CD4-positive, alpha-beta memory T cell (primary cell): ENCODE measurements at places on chromosomes 6 and 20. TPM values are rescaled to one million over a fixed set of nuclear protein-coding genes. Genes with fewer than 3 reads are reported as not detected.

DNA sequence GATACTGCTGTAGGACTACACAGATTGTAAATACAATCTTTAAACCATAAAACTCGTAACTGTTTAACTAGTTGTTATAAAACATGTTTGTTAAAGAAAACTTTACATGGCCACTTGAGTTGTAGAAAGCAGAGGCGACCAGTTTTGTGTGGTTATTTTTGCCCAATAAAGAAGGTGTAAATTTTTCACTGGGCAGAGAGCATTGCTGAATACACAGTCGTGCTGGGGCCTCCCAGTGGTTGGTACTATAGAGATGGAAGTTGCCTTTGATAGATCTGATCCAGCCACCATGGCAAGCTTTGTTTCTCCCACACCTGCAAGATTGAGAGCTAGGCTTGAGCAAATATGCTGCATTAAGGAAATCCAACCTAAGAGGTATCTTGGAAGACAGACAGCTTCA is 34.0 kb upstream of the YWHAB start:
- DNase-seq: no peak

SLC17A3 gene
- 1.00 TPM for total RNA-seq

GRCh38 chr6:168200571-168201134 is 118.9 kb downstream of the DACT2 start:
- no peak for DNase-seq

DNA sequence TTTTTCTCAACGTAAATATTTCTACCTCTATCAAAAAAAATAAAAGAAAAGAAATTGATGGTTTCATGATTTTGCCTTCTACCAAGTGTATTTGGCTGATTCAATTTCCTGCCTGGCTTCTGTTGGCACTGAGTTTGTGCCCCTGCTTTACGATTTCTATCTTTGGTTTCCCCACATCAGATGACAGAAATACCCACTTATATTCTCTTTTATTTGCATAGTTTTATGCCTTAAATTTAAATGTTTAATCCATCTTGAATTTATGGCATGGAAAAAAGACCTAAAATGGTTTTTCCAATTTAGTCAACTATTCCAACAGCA is 34.3 kb downstream of the RNF24 start:
- no peak for DNase-seq

GRCh38 chr20:18721551-18722115 is 92.0 kb upstream of the SCP2D1 start:
- DNase-seq: no peak

GRCh38 chr6:20610636-20611370 is 76.5 kb downstream of the CDKAL1 start:
- DNase-seq: no peak

DNA sequence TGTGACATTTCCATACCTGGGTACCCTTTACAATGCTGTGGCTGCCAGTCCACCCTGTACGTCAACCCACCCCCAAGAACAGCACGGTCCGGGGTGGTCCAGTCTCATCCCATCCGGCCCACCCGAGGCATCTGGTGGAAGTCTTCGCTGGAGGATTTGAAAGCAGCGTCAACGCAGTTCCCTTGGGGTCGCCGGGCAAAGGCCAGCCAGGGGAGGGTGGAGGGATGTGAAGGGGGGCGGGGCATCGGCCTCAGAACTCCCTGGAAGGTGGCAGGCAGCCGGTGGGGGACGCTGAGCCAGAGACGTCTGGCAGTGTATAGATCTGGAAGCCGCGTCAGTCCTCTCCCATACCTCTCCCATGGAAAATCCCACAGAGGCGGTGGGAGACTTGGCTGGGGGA is 1944.0 kb upstream of the DEFB115 start:
- DNase-seq: no peak

DNA sequence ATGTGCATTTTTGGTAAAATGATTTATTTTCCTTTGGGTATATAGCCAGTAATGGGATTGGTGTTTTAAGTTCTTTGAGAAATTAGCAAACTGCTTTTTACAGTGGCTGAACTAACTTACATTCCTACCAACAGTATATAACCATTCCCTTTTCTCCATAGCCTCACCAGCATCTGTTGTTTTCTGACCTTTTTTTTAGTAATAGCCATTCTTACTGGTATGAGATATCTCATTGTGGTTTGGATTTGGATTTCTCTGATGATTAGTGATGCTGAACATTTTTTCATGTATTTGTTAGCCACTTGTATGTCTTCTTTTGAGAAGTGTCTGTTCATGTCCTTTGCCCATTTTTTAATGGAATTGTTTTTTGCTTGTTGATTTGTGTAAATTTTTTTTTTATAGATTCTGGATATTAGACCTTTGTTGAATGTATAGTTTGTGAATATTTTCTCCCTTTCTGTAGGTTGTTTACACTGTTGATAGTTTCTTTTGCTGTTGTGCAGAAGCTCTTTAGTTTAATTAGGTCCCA is 42.3 kb downstream of the STK4 start:
- DNase-seq: no peak

GRCh38 chr6:156976216-156977127 is 199.3 kb downstream of the ARID1B start:
- DNase-seq: no peak

- DNase-seq: no peak
Observed at GRCh38 chr20:37501940-37502339, 19.1 kb upstream of the NNAT start.

- DNase-seq: no peak
Observed at GRCh38 chr6:26012061-26012460, 49.5 kb downstream of the TRIM38 start.

DNA sequence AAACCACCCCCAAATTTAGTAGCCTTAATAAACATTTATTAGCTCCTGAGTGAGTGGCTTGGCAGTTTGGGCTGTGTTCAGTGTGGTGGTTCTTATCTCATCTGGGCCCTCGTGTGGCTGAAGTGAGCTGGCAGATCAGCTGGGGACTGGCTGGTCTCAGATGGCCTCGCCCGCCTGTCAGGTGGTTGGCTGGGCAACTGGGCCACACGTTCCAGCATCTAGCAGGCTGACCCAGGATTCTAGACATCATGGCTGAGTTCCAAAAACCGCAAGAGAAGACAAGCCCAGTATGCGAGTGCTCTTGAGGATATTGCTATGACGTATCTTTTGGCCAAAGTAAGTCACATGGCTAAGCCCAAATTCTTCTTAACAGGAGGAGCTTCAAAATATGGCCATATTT is 28.9 kb downstream of the EIF2S2 start:
- no peak for DNase-seq

DNA sequence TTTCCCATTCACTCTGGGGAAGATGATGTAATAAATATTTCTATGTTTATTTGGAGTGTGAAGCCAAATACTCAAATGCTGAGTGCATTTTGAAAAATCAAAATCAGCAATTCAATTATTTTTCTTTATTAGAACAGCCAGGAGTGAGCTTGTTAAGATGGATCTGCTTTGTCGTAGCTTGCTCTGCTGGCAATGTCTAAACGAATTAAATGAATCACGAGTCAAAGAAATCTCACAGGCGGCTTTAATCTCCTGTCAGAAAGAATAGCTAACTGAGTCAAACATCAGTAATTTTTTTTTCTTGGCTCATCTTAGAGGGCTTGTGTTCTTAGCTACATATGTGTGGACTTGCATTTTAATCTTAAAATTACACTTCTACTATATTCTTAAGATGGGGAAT is 100.2 kb upstream of the HMGN3 start:
- DNase-seq: no peak

ISM1 gene
- 4.3 TPM for total RNA-seq

ADRM1 gene
- 62.2 TPM for total RNA-seq

DNA sequence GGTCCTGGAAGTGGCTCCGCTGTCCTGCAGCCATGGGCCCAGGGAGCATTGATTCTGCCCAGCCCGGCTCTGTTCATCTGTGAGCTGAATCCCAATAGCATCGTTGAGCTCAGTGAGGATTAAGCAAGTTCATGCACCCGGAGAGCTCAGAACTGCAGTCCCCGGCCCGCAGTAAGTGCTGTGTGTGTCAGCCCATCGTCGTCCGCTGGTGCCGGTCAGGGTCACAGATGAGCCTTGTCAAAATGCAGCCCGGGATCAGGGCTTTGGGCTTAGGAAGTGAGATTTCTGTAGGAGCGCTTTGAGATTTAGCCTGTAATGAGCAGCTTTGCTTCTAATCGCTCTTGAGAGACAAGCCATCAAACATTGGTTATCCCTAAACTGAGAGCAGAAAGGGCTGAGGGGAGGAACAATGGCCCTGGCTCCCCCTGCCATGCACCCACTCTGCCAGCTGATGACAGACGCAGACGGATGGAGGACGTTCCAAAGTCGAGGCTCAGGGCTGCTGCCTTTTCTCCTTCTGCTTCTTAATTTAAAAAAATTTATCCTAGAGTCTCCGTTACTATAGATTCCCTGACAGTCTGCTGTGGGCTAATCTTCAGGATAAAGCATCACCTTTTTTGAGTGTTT is 25.6 kb upstream of the SULF2 start:
- DNase-seq: no peak

RUNX2 gene
- 24.0 TPM for total RNA-seq
